ENCODE measurements at places on chromosomes 11 and 22.

GRCh38 chr11:122983438-122984185 is 2.0 kb upstream of the BSX start:
- DNase-seq, result no peak

DNA sequence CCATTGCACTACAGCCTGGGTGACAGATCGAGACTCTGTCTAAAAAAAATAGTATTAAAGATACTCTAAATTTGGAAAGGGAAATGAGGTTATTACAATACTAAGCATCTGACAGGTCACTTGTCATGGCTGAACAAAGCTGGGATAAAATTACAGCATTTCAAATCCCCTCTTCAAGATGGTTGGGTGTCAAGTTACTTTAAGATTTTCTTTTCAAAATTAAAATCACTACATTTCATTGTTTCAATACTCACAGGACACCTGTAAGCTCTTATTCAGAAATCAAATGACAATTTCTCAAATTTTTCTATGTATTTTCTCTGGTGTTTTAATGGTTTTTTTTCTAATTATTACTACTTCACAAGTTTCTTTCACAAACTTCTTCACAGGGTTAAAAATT is 5.7 kb downstream of the TAF1D start:
- DNase-seq, result no peak

DNA sequence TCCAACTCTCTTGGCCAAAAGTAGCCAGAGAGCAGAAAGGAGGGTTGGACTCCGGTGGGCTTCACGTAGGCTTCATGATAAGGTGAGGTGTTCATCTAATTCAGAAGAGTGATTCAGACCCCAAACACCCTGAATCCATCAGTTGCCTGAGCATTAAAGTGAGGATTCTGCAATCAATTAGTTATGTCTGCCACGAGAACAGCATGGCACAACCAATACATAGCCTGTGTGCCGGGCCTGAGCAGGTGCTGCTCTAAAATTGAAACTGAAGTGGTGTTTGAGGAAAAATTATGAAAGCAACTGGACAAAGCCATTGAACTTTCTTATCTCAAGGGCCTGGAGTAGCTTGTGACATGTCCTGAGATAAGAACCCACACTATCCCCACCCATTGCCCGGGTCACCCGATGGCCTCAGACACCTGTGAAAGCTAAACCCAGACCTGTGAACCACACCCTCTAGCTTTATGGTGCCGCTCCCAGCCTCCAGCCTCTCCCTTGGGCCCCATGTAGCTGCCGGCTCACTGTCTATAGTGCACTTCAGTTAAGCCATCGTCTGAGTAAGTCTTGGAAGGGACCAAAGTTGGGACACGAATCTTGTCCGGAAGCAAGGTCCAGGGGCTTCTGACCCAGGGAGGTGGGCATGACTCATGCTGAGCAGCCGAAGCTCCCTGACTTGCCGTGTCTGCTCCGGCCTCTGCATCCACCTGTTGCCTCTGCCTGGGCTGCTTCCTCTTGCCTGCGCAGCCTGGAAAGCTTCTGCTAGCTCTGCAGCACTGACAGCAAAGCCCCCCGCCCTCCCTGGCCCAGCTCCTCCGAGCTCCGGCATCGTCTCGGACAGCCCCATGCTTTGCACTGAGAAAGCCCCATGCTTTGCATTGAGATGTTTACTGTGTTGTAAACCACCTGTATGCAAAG is 5.7 kb upstream of the MYEOV start:
- no peak for DNase-seq

DNA sequence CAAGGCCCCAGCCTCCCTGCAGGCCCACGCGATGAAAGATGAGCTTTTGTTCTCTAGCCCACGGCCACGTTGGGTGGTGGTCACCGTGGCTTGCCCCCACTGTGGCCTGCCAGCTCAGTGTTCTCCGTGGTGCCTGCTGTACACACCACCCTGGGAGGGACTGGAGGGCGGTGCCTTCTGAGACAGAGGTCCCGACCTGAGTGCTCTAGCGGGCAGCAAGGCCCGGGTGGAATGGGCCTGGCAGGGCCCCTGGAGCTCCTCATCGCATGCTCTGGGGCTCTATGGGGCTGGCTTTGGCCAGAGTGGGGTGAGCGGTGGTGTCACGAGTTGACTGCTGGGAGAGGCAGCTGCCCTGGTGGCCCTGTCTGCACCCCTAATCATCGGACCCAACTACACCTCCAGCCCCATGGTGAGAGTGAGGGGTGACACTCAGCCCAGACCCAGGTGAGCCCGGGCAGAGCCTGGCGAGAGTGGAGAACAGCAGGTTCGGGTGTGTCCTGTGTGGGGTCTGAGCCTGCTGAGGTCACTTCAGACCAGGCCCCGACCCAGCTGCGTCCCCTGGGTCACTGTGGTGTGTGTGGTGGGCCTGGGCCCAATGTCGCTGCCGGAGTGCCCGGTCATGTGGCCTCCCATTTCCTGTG is 541.9 kb downstream of the TBC1D22A start:
- DNase-seq, result no peak

All from NCI-H1048 (cell line).